Central memory CD8-positive, alpha-beta T cell (primary cell): ENCODE measurements at places on chromosomes 5 and 9.

DNA sequence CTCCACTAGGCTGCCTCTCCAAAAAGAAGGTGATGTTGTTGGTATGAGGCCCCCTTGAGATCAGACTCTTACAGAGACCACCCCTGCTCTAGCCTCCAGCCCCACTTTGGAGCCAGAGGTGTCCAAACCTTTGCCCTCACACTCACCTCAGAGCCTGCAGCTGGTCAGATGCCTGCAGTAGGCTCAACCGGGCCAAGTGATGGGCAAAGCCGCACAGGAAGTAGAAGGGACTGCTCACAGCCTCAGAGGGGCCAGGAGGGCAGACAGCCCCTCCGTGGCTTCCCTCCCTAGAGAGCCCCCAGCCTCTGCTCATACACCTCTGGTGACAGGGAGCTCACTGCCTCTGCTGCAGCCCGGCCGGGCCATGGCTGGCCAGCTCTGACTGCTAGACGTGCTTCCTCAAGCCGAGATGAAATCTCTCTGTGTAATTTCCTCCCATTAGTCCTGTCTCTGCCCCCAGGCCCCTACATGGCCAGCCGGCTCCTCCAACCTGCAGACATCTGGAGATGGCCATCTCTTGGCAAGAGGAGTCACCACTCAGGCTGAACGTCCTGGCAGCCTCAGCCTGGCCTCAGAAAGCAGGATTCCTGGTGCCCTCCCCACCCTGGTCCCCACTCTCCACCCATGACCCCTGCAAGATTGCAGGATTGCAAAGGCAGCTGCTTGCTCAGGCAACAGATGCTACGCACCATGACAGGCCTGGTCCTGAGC, 7.3 kb upstream of the TCF7 start:
- no peak for DNase-seq

GRCh38 chr5:72231991-72232703, 87.9 kb downstream of the MRPS27 start:
- no peak for DNase-seq

GRCh38 chr5:154373729-154374179, 72.0 kb upstream of the SAP30L start:
- no peak for DNase-seq

DNA sequence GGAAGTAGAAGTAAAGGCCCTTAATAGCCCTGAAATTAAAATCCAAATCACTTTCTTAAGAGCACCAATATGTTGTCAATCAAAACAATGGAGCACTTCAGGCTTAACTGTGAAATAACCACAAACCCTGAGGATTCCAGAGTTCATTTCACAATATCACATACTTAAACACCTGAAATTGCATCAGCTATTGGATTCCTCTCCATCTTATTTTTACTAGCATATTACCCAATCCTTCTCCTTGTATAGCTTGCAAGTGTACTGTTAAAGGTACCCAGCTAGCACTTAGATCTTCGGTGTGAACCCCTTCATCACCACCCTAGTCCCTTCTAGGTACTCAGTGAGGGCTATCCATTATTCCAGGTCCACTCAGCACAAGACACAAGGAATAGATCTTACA, 287.3 kb downstream of the EFNA5 start:
- no peak for DNase-seq

DNA sequence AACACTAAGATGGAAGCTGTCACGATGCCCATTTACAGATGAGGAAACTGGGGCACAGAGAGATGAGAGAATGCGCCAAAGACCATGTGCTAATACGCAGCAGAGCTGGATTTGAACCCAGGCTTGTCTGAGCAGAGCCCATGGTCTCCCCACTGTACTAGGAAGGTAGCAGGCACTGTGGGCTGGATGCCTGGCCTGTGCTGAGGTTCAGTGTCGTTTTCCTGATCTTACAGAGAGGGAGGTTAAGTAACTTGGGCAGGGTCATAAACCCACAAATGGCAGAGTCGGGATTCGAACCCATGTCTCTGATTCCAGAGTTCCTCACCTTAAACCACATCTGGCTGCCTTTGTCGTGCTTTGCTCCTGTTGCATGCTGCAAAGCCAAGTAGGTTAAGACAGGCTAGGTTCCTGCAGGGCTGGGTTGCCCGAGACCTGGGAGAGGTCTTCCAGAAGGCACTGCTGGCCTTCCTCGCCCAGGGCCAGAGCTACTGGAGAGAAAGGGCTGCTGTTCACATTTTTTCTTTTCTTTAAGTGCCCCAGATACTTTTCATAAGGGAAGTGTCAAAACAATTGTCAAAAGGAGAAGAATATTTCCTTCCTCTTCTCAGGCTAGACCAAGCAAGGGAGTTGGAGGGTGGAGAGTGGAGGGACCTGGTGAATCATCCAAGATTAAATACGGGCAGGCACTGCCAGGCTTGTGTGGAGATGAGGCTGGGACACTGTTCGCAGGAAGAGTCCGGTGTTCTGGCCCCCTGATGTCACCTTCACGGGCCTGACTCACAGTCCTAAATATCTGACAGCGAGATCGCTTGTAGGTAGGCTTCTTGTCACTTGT, 3.2 kb downstream of the NEK6 start:
- DNase-seq, result no peak
